Epithelial cell of prostate (primary cell): ENCODE measurements at places on chromosomes 1 and 21.

GRCh38 chr1:97461782-97462181, 459.1 kb downstream of the DPYD start:
- no peak for DNase-seq

- DNase-seq = no peak
These were observed 118.5 kb downstream of the APP start for GRCh38 chr21:26052057-26052456.

GRCh38 chr21:36806103-36806502, 107.2 kb downstream of the SIM2 start:
- DNase-seq = no peak

DNA sequence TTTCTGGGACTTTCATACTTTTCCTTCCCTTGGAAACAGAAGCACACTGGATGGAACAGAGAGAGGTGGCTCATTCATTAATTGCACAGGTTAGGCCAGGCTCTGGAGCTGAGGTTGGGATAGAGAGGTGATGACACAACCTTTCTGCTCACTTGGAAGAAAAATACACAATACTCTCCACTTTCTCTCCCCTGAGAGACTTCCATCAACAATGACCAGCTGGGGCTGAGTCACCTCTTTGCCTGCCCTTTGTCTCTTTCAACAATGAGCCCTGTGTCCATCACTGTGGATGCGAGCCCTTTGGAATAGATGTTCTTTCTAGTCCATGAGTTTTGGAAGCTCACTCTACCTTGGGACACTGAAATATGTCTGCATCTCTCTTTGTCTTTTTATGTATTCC, 43.1 kb downstream of the ATP2B4 start:
- DNase-seq = no peak

DNA sequence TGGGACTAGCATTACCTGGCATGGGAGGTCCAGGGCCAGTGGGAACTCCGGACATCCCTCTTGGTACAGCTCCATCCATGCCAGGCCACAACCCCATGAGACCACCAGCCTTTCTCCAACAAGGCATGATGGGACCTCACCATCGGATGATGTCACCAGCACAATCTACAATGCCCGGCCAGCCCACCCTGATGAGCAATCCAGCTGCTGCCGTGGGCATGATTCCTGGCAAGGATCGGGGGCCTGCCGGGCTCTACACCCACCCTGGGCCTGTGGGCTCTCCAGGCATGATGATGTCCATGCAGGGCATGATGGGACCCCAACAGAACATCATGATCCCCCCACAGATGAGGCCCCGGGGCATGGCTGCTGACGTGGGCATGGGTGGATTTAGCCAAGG, 45.8 kb downstream of the ACP6 start:
- no peak for DNase-seq

GRCh38 chr1:101276818-101277217, 40.0 kb downstream of the S1PR1 start:
- no peak for DNase-seq

DNA sequence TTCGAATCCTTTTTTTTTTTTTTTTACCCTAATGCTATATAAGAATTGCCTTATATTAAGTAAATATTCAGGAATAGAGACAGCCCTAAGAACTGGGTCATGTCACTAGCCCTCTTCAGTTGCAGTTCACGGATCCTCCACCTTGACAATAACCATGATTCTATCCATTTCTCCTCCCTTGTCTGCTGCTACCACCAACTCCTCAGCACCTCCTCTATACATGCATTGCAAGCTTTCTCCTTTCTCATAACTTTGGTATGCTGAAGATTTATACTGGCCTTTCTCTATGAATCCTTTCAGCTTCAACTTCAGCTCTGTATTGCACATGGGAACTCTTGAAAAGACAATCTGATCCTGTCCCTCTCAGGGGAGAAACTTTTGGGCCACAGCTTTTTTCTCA, 14.3 kb upstream of the DR1 start:
- DNase-seq = no peak

GRCh38 chr1:6129313-6129712, 50.8 kb downstream of the CHD5 start:
- no peak for DNase-seq

- no peak for DNase-seq
These were observed 54.5 kb downstream of the STYXL2 start for GRCh38 chr1:167148421-167148820.

DNA sequence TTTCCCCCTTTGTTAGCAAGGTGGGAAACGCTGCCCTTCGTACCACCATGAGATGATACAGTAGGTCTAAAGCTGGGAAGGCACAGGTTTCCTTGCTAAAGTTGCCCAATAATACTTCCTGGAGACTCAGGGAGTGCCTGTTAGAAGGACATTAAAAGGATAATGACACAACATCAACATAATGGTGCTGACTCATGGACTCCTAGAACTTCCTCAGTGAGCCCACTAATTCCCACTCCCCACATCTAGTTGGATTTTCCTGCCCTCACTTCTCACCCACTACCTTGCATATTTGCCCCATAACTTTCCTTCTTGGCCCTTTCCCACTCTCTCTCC, 17.5 kb downstream of the CFAP45 start:
- DNase-seq = no peak

- no peak for DNase-seq
These were observed 29.4 kb downstream of the UBIAD1 start for GRCh38 chr1:11302366-11302765.

DNA sequence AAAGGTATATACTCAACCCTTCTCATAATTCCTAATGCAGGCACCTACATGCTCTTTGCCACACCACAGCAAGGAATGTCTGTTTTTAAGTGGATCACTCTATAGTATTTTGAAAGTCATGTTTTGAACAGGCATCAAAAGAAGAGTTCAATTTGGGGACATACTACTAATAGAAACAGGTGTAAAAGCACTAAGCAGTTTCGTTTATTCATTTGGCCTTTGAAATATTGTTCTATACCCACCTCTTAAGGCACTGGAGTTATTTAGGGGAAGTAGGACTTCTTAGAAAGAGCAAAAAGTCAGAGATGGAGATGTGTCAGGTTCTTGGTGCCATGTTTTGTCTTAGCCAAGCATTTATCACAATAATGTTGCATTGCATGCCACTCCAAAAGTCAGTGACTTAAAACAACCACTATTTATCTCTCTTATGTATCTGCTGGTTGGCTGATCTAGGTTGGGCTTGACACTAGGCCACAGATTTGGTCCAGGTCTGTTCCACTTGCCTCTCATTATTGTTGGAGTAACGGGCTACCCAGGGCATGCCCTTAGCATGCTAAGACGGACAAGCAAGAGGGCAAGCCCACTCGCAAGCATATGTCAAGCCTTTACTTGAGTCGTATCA, 107.5 kb downstream of the RGL1 start:
- no peak for DNase-seq

DNA sequence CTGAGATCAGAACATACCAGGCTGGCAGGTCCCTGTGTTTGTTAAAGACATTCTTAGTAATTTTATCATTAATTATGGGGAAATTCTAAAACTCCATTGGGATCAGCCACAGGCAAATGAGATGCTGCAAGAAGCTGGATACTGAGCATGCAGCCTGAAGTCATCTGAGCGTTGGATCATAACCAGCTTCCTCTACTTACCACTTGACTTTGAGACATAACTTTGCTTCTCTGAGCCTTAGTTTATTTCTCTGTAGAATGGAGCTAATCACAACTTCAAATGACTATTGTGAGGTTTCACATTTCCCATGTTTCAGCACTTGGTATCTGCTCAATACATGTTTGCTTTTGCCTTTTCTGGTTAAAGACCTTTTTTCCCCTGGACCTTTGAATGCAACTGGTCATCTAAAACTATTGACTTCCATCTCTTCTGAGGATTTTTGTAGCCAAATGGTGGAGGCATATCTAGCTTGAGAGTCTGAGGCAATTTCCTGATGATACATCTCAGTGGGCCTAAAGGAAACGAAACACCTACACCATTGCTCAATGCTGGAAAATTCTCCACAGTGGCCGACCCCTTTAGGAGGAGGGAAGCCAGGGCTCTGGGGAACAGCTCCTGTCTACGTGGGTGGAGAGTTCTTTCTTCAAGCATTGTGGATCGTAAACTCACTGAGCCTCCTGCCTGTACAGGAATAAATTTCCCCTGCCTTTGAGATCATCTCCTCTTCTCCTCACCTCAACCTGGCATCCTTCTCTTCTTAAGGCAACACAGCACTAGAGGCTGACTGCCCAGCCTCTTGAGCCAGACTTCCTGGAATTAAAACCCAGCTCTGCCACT, 109.1 kb upstream of the HOOK1 start:
- no peak for DNase-seq

DNA sequence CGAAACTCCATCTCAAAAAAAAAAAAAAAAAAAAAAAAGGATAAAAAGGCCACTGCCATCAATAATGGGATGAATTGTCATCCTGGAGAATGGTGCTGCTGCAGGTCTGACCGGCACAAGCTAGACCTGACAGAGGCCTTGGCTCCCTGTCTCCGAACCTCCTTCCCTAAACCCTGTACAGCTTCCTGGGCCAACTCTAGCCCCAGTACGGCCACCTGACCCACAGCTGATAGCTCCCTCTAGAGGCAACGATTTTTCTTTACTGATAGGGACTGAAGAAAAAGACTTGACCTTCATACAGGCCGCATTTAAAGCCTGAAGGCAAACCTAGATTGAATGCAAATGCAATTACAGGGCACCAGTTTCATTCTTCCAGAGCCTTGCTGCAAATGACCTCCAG, 30.7 kb downstream of the NOL9 start:
- no peak for DNase-seq

DNA sequence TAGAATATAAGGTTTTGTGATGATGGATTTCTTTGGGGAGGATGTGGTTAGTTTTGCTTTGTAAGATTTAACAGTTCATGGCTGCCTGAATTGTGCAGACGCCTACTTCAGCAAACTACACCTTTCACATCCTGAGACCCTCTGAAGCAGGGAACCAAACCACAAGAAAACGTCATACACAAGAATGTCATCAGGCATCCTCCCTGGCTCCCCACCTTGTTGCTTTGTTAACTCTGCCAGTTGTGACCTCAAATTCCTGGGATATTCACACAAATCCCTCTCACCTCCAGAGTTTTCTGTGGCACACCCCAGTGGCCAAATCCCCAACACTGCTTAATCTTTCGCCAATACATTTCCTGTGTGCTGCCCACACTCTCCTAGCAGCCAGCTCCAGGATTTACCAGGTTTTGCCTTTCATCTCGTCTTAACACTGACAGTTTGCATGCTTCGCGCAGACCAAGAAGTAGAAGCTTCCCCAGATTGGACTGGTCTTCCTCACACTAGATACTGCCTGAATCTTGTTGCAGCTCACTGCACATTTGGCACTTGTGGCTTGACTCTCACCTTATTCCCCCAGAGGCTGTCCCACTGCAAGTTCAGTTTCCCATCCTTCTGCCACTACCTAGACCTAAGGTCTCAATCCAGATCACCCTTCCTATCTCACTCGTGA, 51.1 kb upstream of the CTTNBP2NL start:
- DNase-seq = no peak

DNA sequence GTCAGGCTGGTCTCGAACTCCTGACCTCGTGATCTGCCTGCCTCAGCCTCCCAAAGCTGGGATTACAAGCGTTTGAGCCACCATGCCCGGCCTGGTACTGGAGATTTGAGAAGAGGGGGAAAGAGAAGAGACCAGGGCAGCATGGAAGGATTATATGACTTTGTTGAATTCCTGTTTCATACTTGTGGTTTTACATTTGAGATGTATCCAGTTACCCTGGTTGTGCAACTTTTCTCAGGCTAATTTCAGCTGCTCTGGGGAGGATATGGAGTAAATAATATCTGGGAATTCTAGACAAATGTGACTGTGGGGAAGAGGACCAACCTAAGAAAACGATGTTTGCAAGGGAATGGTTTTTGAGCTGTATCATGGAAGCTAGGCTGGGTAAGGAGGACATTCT, 89.5 kb upstream of the GREM2 start:
- no peak for DNase-seq

- DNase-seq = no peak
These were observed 100.2 kb upstream of the RAB3GAP2 start for GRCh38 chr1:220372451-220372850.

DNA sequence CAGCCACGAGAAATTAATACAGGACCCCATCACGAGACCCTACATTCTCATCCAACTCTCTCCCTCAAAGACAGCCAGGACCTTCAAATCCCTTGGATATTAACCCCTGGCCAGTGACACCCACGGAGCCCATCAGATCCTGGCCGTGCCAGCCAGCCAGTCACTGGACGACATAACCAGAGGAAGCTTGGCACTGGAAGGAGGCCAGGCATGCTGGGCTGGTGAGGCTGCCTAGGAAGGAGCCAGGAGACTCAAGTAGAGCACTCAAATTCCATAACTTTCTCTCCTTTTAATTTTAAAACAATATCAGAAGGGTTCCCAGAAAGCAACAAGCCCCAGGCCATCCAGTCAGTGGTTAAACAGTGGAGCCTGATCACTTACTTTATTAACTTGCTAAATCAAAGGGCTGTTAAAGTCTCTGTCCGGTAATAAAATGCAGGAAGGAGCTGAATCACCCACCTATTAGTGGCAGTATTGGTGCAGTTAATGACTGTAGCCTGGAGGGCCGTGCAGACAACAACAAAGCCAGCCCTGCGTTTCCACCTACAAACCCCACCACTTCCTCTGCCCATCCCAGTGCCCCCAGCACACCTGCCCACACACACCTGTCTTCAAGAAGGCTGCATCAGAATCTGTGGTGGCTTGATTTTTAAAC, 78.0 kb downstream of the HIVEP3 start:
- no peak for DNase-seq

DNA sequence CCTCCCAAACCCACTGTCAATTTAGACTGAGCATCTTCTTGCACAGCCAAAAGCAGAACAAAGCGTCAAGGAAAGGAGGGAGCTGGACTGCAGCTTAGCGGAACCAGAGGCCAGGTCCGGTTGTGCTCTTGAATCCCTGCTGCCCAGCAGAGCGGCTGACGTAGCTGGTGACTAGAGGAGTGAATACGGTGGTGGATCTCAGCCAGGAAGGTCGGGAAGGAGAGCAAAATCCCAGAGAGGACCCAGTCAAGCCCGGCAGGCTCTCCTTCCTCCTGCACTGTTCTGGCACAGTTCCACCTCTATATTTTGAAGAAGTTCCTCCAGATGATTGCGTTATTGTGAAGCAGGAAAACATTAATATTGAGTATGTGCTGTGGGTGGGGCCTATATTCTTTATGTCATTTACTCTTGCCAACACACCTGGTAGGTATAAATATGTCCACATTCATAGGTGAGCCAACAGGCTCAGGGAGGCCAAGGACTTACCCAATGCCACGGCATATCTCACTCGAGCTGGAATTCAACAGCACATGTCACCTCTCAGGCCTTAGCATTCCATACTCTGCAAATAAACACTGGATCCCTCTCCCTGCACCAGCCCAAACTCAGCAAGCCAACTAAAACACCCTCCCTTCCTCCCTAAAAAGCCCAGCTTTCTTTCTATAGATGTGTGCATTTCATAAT, 23.6 kb upstream of the ABCB10 start:
- DNase-seq = no peak

GRCh38 chr1:221032637-221033280, 153.5 kb downstream of the HLX start:
- no peak for DNase-seq

DNA sequence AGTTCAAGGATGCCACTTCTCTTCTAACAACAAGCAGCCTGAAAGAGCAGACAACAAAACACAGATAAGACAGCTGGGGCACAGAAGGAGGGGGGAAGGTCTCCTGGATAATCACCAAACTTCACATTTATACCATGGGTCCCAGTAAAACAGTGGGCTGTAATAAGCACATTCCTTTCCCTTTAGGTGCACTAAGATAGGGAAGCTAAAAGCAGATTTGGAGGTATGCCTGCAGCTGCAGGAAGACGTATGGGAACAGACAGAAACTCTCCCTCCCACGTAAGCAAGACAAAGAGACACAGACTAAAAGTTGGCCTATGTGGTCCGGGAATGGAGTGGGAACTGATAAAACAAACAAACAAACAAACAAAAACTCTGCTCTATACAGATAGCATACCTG, 612.1 kb downstream of the MRPL39 start:
- no peak for DNase-seq
